Stromal cell of bone marrow (primary cell): ENCODE measurements at places on chromosomes 11 and 22.

DNA sequence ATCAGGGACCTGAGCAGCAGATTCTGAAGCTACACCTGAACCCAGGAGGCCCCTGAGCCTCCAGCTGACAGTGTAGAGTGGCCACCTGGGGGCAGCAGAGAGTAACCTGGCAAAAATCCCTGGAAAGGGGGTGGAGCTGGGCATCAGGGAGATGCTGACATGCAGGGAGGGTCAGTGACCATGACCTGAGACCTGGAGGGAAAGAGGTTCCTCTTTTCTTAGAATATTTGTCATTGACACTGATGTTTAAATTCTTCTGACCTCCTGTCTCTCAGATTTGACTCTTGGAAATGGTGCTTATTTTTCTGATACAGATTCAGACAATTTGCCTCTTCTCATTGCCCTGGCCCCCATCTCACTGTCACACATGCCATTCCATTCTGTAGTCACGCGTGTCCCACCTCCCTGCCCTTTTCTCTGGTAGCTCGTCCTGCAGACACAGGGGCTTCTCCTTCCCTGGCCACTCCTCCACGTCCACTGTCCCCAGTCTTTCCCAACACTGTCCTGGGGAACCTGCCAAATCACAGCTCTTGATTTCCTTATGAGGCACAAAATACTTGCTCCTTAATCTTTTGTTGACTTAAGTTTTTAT, 117.2 kb upstream of the IGLL5 start:
- DNase-seq: no peak

- DNase-seq: no peak
Measured at GRCh38 chr22:25131198-25131887, 68.3 kb upstream of the CRYBB3 start.

GRCh38 chr11:75214411-75214821, 26.2 kb upstream of the TPBGL start:
- DNase-seq: peak; percentile 57

- no peak for DNase-seq
Measured at GRCh38 chr22:27136596-27136995, 479.2 kb downstream of the MIAT start.

DNA sequence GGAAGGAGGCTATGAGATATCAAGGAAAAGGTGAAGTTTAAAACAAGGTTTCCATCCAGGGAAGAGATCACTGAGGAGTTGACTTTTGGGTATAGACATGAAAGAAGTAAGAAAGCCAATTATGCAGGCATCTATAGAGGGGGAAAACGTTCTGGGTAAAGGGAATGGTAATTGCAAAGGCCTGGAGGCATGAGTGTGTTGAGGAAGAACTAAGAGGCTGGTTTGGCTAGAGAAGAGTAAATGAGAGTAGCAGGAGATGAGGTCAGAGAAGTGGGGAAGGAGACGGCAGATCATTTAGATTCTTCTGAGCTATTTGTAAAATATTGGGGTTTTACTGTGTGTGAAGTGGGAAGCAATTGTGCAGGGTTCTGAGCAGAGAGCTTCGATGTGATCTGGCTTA, 7.6 kb downstream of the ENDOD1 start:
- DNase-seq: no peak

- DNase-seq: peak; percentile 90
Measured at GRCh38 chr22:28800308-28801041, at the start of gene XBP1. XBP1 (minus strand) TSS chr22:28800569.

DNA sequence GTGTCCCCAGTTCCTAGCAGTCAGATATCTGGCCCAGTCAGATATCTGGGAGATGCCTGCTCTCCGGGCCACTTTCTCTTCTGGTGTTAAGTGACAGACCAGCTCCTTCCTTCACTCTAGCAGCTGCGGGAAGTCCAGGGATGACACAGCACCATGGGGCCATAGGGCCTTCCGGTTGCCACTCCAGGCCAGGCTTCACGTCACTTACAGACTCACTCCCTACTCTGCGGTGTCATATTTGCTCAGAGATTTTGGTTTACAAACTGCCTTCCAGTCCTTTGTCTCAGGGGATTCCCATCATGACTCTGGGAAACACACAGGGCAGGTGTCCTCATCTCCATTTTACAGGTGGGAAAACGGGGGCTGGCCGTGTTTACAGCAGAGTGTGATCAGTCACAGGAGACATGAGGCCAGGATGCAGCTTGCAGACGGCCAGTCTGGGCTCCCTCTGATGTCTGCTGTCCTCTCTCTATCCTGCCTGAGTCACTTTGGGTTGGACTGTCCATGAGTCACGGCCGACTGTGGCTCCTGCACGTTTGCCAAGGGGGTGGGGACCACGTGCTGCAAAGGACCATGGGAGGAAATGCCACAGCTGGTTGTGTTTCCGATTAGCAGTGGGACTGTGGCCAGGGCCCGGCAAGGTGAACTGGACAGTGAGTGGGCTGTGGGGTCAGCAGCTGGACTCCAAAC, 8.2 kb upstream of the TBC1D22A start:
- peak; percentile 95 for DNase-seq

- DNase-seq: no peak
Measured at GRCh38 chr11:109507836-109508561, 86.0 kb downstream of the C11orf87 start.

GRCh38 chr11:68003846-68004550, at the start of gene UNC93B1:
UNC93B1 (minus strand) TSS chr11:68004097; CDS start chr11:68004043, 54 bp downstream.
- DNase-seq: peak; percentile 57

GRCh38 chr22:49533886-49534285, 293.8 kb downstream of the BRD1 start:
- DNase-seq: no peak

- DNase-seq: no peak
Measured at GRCh38 chr22:37362621-37363020, 64.7 kb downstream of the ELFN2 start.

DNA sequence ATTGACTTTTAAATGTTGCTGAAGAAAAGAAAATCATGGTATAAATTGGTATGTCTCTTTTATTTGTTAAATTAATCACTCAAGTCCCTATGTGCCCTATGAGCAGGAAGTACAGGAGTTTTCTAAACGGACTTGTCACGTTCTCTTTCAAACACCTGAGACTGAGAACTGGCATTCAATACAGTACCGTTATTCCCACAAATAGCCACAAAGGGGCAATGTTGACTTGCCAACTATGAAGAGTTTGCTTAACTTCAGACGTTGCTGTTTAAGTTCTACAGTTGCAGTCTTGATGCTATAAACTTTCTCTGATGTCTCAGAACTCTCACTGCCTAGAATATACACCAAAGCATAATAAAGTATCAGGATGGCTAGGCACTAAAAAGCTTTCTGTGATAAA, 7.6 kb downstream of the OR56A1 start:
- peak; percentile 22 for DNase-seq

DNA sequence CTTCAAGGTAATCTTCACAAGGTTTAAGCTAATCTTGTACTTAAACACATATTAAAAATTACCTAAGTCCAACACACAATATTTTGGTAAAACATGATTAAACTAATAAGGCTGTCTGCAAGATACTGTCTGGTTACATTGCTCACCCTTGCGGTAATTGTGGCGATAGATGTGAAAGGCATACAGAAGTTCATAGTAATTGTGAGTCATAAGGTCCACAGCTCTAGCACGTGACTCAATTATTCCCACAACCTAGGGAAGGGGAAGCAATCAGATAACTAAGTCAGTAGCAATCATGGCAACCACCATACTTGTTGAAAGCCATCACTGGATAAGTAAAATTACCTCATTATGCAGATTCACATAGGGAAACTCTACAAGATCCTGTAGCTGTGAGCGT, 30.5 kb upstream of the FNBP4 start:
- DNase-seq: peak; percentile 28

- no peak for DNase-seq
Measured at GRCh38 chr11:19984048-19984742, 176.1 kb downstream of the DBX1 start.

- DNase-seq: no peak
Measured at GRCh38 chr11:67506426-67507051, 1.4 kb upstream of the PITPNM1 start.

- DNase-seq: no peak
Measured at GRCh38 chr22:26797910-26798309, 140.5 kb downstream of the MIAT start.

GRCh38 chr11:128890543-128891368, at the start of gene KCNJ5:
KCNJ5 (plus strand) TSS chr11:128891356; CDS start chr11:128911274, 19,918 bp downstream.
- DNase-seq: no peak

DNA sequence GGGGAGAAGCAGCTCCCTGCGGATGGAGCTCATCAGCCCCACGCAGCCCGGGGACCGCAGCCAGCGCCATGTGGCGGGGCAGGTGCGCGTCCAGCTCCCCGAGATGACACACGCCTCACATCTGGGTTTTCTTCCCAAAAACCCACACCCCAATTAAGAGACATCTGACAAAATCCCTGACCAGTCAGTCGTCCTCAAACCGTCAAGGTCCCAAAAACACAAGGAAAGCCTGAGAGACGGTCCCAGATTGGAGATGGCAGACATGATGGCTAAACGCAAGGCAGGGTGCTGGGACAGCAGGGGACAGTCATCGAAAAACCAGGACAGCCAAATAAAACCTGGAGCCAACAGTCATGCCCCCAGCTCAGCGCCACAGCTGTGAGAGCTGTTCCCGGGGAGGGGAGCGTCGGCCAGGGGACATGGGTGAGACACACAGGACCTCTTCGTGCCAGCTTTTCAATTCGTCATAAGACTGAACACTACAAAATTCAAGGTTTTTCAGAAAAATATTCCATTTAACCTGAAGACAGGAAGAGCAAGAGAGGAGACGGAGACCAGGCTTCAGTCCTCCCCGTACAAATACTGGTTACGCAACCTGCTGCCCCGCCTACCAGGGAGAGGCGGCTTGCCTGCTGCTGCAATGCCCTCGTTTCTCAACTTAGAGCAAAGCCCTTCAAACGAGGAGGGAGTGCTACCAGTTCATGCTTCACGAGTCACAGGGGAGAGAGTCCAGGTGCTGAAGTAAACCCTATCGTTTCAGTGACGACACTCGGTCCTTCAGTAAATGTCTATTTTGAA, 10.5 kb downstream of the TOLLIP start:
- DNase-seq: peak; percentile 50

DNA sequence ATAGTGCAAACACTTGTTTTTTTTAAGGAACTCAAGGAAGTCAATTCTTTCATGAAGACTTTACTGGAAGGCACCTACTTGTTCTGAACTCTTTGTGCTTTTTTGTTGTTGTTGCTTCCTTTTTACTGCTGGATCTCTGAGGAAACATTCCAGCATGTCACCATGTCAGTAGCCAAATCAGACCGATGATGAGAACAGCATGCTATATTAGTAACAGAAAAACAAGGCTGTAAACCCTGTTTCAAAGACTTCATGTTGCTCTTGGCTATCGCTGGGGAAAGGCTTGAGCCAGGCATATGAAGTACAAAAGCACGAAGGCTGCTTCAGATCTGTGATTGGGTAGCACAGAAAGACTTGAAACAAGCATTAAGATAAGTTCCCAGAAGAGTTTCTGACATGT, 125.6 kb upstream of the SLC5A12 start:
- DNase-seq: peak; percentile 72

GRCh38 chr11:134260983-134261382, 7.6 kb downstream of the ACAD8 start:
- no peak for DNase-seq

DNA sequence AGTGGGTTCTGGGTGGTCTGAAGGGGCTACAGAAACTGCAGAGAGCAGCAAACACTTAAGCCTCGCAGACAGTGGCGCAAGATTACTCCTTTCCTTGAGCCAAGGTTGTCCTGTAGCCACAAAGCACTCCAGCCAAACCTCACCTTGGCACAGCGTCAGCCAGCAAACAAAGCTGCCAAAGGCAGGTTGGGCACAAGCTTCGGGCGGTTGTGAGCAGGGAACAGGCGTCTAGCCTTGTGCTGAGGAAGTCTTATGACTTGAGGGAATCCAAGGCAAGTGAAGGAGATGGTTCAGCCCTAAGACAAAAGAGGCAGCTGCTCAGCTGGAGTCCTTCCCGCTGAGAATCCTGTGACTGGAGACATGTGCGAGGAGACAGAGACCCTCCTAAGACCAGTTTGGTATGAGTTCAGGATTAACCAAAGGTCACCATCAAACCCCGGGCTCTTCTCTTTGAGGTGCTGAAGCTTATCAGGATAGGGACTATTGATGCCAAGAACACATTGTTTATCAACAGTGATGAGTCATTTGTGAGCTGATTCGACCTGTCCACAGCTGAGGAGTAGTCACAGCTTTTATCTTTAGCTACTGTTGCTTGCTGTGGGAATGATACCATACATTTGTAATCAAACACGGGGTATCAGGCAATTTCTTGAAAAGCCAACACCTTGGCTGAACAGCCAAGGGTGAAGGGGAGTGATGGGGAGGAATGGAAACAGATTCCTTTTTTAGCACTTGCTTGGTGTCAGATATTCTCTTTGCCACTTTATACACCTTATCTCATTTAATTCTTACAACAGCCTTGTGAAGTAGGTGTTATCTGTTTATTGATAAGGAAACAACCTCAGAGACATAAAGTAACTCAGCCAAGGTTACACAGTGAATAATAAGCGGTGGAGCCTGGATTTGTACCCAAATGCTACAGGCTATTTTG, 4.6 kb downstream of the ADM start:
- DNase-seq: no peak

- no peak for DNase-seq
Measured at GRCh38 chr22:50675553-50676179, 3.0 kb downstream of the SHANK3 start.

DNA sequence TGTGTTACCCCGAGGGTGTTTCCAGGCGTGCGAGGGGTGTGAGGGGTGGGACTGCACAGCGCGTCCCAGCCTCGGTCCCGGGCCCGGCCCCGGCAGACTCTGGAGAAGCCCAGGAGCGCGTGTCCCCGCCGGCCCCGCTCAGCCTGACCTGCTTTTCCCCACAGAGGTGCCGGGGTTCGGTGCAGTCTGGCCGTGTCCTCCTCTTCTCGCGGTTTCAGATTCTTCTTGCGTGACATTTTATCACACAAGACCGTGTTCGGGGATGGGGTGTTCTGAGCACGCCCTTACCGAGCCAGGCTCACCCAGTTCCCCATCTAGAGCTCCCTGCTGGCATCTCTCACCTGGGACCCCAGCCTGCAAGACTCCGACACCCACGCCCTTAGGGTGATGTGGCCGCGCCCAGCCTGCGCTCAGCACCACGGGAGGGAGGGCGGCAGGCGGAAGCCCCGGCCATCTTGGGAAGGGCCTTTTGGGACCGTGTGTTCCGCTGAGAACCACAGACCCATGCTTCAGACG, 775.6 kb downstream of the BRD1 start:
- DNase-seq: no peak

DNA sequence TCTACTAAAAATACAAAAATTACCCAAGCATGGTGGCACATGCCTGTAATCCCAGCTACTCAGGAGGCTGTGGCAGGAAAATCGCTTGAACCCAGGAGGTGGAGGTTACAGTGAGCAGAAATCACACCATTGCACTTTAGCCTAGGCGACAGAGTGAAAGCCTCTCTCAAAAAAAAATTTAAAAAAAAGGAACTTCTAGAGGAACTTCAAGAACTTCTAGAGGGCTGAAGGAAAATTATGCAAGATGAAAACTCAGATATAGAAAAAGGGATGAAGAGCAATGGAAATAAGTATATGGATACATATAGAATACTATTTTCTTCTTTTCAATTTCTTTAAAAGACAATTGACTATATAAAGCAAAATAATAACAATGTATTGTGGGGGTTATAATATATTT, 51.2 kb upstream of the PRR5 start:
- no peak for DNase-seq

DNA sequence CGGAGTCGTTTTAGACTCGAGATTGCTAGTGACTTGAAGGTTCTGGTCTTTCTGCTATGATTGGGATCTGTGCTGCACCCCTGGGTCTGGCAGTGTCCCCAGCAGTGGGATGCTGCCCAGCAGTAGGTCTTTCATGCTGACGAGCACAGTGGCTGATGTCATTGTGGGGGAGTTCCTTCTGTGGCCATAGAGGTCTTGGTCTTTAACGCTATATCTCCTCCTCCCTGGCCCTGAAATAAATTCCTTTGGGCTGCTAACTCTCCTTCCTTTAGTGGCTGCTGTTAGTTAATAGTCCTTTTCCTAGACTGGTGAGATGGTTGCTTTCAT, 136.3 kb downstream of the TEAD1 start:
- DNase-seq: no peak
